Heart right ventricle (tissue), 16 donors: ENCODE measurements at places on chromosomes 3 and 15. TPM values are rescaled to one million over a fixed set of nuclear protein-coding genes. Genes with fewer than 3 reads are reported as not detected.

- no peak for DNase-seq
Observed at GRCh38 chr3:190401963-190402362, 14.0 kb downstream of the CLDN16 start.

THPO gene
- total RNA-seq: 0.81 TPM

- no peak for DNase-seq
Observed at GRCh38 chr3:53129344-53129743, 891 bp downstream of the RFT1 start.

- DNase-seq: no peak
Observed at GRCh38 chr3:27508424-27508823, 24.2 kb upstream of the SLC4A7 start.

GLCE gene
- 6.8 TPM for total RNA-seq

SLC28A2 gene
- not detected for total RNA-seq

CACNA2D3 gene
- 14.3 TPM for total RNA-seq

ETV5 gene
- total RNA-seq: 6.9 TPM

COLQ gene
- total RNA-seq: 1.1 TPM

CTDSPL2 gene
- total RNA-seq: 14.0 TPM

DNA sequence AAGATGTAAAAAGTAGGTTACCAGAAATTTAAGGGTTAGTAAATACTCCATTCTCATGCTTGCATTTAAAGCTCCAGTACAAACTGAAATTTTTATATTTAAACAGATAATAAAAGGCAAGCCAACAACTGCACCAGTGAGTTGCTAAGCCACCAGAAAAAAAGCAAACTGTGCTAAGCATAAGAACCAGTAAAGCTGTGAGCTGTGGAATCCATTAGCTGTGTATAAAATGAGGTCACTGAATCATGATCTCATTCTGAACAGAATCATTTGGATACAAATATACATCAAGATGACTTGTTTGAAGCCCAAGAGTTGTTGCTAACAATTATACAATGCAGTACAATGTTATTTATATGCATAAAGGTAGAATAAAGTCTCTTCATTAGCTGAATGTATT lies 1312.2 kb downstream of the SI start:
- DNase-seq: no peak

- DNase-seq: no peak
Observed at GRCh38 chr15:63918317-63918672, 84.5 kb upstream of the HERC1 start.

DISP2 gene
- 0.79 TPM for total RNA-seq

DNA sequence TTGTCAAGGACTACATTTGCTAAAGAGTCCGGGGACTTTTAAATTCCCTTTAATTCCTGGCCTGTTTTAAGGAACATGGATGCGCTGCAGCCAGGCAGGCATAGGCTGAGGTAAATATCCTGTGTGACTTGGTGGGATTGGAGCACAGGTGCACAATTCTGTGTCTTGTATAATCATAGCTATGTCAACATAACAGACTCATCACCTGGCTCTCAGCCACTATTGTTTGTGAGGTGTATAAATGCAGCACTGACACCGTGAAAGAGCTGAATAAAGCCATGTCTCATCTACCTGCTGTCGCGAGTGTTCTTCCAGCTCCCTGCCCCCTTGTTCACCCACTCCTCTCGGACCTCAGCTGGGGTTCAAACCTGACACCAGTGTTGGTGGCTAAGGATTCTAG lies 109.7 kb downstream of the MFSD1 start:
- DNase-seq: no peak

GRCh38 chr15:29066838-29067237 lies 181.1 kb downstream of the APBA2 start:
- no peak for DNase-seq

- DNase-seq: no peak
Observed at GRCh38 chr15:78384651-78385050, 44.5 kb downstream of the CRABP1 start.

DNA sequence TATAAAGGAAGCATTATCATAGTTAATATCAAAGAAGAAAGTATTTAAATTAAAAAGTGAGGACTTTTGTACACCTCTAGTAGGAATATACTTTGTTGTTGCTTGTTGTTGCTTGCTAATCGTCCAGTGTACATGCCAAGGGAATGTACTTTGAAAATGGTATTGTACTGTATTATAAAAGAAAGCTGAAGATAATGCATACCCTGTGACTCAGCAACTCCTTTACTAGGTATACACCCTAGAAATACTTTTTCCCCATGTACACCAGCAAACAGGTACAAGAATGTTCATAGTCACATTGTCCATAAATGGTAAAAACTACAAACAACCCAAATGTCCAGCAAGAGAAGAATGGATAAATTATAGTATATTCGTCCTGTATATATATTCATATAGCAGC lies 12.0 kb downstream of the TTBK2 start:
- no peak for DNase-seq

SLC12A8 gene
- total RNA-seq: 0.40 TPM

- DNase-seq: no peak
Observed at GRCh38 chr3:171757361-171758034, 52.8 kb downstream of the PLD1 start.

ARGFX gene
- total RNA-seq: not detected

GRCh38 chr3:150737874-150738679 lies 24.9 kb downstream of the SIAH2 start:
- no peak for DNase-seq
